ENCODE measurements at places on chromosomes 13 and 19. TPM values are rescaled to one million over a fixed set of nuclear protein-coding genes. Genes with fewer than 3 reads are reported as not detected.

Gene ADPRHL1
- total RNA-seq: 2.3 TPM

Gene ZNF829
- total RNA-seq: 4.6 TPM

Gene PSG11
- total RNA-seq: not detected

Gene FSD1
- total RNA-seq: 5.7 TPM

Gene CPT1C
- 20.4 TPM for total RNA-seq

Gene KCNN1
- total RNA-seq: 0.24 TPM

Gene MAMSTR
- 1.5 TPM for total RNA-seq

Data from hair follicle dermal papilla cell (primary cell).